NCI-H460 (cell line): ENCODE measurements at places on chromosomes 7 and 10. TPM values are rescaled to one million over a fixed set of nuclear protein-coding genes. Genes with fewer than 3 reads are reported as not detected.

DNA sequence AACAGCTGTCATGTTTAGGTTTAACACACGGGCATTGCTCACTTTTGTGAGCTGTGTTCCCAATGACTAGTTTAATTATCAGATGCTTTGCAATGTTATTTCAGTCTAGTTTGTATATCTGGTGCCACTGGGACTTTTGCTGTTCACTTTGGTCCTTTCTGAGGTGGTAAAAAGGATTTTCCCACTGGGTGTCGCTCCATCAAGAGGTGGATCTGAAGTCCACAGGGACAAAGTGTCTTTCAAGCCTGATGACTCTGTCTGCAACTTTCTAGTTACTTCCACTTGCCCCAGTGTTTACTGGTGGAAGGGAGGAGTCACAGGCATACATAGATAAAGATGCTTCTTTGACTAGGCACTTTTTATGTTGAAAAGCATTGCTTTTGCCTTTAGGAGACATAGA lies 242.2 kb downstream of the HGF start:
- peak; percentile 21 for DNase-seq

PLEKHS1 gene
- not detected in 2 replicates for total RNA-seq

DNA sequence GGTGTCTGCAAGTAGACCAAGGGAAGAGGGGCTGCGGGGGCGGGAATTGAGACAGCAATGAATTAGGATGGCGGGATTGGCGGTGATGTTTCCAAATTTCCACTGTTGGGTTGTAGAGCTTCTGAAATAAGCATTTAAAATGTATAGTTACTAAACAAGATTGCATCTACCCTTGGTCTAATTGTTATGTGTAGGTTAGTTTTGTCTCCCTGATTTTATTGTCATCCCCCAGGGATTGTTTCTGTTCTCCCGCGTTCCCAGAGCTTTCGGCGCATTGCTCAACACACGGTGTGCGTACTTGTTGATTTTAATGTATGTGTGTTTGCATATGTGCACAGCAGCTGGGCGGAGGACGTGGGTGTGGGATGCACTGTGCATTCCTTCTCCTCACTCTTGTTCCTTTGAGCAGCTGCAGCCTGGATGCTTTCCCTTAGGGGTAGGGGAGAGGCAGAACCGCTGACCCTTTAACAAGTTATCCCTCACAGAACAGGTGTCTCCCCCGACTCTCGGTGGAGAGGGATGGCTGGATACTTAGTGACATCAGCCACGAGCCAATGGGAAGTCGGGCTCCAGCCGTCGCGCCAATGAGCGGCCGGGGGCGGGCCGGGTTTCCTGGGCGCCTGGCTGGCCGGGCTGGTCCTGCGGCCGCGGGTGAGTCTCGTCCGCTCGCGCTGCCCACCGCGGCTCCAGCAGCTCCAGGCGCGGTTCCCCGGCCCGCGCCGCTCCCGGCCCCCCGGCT lies at the start of gene TSPAN33:
Gene TSPAN33 (plus strand): TSS at position 613 of the 739 bp plus-strand sequence. CDS start 274 bp downstream, outside the sequence.
- DNase-seq = peak; percentile 71

GRCh38 chr7:143256325-143256724 lies 6.9 kb upstream of the GSTK1 start:
- no peak for DNase-seq

DNA sequence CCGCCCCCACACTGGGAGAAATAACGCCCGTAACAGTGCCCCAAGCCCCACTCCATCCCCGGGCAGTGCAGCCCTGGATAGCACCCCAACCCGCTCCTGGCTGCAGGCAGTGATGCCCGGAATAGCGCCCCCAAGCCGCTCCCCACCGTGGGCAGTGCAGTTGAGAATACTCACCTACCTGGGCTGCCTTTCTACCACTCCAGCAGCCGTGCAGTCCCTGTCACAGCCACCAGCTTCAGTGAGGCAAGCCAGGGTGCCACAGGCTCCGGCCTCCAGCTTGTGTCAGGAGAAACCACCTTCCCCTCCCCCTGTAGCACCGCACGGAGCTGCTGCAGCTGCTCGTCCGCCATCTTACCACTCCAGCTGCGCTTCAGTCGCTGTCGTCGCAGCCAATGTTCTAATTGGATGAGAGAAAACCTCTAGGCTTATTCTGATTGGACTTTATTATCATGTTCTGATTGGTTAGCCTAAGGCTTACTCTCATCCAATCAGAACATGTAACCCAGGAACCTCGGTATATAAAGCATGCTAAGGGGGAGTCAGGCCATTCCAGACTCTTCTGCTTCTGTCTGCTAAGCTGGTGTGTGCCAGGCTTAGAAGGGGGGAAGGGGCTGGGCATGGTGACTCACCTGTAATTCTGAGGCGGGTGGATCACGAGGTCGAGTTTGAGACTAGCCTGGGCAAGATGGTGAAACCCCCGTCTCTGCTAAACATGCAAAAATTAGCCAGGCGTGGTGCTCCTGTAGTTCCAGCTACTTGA lies 53.2 kb upstream of the ZNF33B start:
- DNase-seq = no peak

TAS2R5 gene
- total RNA-seq = 0.50 and 0.66 TPM in 2 replicates

DNA sequence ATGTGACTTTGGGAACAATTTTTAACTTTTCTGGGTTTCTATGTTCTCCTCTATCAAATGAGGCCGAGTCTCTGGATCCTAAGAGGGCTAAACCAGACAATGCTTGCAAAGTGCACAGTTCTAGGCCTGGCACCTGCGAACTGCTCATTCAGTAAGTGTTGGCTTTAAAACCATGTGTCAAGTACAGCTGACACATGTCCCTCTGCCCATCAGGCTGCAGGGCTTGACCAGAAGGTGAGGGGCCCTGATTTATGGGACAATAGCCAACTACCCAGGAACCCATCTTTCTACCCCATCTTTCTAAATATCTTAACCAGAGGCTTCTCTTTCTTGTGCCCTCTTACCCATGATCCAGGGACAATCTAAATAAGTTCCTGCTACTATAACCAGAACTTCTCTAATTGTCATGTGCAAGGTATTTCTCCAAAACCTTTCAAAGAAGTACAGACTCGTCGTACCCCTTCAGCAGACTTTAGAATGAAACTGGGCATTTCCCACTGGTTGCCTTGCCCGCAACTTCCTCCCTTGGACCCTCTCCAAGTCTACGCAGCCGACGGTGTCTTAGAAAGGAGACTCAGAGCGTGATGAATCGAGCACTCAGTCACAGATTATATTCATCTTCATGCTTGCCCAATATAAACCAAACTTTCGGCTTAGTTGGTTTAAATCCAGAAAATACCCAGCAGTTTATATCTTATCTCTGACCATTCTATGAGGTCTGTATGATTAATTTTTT lies 69.8 kb upstream of the STEAP1B start:
- no peak for DNase-seq

DNA sequence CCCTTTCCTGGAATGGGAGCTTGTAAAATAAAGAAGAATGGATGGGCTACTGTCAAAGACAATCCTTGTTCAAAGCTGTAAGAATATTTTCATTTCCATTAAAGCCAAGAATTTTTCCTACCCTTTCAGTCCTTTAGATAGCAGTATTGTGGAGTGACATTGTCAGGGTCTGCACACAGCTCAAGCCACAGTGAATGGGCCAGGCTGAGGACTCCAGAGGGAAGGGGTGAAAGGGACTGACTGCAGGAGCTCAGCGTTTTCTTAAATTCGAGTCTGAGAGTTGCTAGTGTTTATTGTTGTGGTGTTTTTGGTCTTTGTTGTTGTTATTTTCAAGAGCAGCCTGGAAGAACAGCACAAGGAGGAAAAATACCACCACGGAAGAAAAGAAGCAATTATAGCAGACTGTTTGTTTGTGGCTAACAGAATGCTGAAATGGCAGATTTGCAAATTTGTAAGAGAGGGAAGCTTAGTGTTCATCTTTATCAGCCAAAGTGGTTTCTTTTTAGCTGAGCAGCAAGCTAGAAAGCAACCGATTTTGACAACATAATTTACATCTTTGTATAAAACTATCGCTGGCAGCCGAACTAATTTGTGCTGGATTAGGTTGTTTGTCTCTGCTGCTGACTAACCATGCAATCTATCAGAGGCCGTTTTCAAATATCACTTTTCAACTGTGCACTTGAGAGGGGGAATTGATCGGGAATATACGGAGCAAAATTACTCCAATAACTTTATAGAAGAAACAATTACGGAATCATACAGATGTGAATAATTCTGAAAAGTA lies 192.1 kb downstream of the LRMDA start:
- no peak for DNase-seq
